ENCODE measurements at places on chromosomes 5 and 9.

DNA sequence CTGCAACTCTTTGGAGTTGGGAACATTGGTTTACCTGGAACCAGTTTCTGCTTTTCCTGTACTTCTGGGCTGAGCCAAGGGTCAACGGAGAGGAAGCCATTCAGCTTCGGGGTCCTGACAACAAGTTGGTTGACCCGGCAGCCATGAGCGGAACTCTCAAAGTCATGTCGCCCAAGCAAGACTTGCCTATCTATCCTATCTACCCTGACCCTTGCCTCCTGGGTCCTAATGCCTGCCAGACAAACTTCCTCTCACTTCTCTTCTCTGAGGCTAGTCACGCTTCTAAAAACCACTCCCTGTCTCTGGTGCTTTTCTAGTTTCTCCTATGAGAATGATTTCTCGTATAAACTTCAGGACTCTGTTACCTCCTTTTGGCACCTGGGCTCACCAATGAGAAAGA lies 44.7 kb upstream of the CRHBP start:
- DNase-seq, result no peak

- DNase-seq, result no peak
Observed at GRCh38 chr5:83715236-83716065, 5.2 kb downstream of the HAPLN1 start.

DNA sequence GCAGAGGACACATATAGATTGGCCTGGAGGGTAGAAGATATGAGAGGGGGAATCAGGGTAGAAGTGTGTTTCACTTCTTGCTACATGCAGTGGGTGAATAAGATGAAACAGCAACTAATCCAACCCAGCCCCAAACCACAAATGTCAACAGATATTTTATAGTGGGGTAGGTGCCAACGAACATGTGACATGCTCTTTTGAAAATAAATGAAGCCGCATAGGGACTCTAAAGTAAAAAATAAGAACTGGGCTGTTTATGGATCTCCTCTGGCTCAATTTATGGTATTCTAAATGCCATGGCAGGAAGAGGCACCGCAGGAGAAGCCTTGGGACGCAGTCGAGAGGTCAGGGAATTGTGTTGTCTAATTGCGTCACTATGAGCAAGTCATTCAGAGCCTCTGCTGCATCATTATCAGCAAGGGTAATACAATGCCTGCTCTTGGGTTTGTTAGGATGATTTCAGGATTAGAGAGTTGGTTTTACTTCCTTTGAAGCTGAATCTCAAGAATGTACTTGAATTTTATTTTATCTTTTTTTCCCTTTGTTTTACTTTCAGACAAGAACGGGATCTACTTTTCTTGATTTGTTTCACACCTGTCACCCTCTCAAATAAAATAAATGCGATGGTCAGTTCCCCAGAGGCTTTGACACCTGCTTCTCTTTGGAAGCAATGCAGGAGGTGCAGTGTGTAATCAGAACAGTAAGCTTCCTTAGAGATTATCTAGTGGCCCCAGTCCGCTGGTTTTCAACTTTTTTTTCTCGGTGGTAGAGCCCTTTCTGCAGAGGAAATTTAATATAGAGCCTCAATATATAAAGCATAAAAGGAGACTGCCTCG lies 375.6 kb upstream of the CLINT1 start:
- DNase-seq, result no peak

DNA sequence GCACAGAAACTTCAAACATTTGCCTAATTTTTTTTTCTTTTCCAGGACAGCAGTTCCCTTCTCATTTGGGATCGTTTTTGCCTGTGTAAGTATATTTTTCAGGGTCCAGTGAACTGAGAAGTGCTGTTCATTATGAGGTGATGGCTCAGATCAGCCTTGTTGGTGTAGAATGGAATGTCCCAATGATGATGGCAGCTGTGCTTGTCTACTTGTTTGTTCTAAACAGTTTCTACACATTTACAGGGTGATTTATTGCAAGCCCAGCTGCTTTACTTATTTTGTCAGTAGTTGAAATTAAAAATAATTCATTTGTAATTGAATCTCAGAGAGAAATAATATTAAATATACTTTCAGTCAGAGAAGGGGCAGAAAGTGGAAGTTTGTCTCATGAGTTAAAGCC lies 337.6 kb upstream of the SEMA6A start:
- DNase-seq, result no peak

GRCh38 chr5:176360894-176361436 lies 599 bp downstream of the KIAA1191 start:
- no peak for DNase-seq

DNA sequence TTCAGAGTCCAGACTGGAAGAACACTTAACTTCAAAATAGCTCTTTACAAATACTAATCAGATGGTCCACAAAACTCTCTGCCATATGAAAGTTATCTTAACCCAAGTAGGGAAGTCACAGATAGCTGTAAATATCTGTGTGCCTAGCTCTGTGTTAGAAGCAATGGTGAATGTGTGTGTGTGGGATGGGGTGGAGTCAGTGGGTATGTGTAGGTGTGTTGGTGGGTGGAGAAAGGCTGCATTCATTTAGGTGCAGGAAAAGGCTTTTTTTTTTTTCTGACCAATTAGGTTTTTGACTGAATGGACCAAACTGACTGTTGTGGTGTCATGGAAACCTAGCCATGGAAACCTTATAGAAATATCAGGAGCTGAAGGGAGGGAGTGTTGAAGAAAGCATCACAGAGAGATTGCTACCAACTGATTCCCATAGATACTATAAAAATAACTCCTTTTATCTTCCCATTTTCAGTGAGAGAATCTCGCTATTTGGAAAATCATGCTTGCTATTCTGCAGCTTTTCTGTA lies 156.2 kb upstream of the NR3C1 start:
- no peak for DNase-seq

GRCh38 chr9:135122316-135122715 lies 34.8 kb downstream of the OLFM1 start:
- no peak for DNase-seq

DNA sequence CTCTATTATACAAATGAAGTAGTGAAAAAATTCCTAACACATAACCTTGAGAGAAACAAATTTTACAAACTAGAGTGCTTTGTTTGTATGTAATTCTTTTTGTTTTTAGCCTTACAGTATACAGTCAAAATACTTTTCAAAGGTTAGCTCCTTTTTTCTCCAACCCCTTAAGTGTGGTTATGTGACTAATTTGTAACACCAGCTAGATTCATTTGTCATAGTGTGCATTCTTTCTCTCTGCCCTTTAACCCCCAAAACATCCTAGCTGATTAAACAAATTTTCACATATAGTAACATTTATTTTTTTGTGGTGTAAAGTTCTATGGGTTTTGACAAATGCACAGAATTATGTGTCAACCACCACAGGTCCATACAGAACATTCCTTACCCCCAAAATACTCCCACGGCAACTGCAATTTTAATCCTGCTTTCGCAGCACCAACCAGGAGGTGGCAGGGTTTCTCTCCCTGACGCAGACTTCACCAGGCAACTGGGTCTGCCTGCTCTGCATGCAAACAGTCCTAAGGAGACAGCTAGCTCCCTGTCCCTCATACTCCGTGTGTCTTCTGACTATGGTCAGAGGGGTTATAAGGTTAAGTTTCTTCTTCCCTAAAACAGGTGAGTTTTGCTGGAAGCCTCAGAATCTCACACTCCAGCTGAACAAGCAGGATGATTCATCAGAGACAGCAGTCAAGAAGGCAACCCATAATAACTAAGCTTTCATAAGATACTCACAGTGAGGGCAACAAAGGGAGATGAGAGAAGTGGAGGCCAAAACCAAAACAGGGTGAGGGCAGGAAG lies 44.5 kb upstream of the NR5A1 start:
- no peak for DNase-seq

DNA sequence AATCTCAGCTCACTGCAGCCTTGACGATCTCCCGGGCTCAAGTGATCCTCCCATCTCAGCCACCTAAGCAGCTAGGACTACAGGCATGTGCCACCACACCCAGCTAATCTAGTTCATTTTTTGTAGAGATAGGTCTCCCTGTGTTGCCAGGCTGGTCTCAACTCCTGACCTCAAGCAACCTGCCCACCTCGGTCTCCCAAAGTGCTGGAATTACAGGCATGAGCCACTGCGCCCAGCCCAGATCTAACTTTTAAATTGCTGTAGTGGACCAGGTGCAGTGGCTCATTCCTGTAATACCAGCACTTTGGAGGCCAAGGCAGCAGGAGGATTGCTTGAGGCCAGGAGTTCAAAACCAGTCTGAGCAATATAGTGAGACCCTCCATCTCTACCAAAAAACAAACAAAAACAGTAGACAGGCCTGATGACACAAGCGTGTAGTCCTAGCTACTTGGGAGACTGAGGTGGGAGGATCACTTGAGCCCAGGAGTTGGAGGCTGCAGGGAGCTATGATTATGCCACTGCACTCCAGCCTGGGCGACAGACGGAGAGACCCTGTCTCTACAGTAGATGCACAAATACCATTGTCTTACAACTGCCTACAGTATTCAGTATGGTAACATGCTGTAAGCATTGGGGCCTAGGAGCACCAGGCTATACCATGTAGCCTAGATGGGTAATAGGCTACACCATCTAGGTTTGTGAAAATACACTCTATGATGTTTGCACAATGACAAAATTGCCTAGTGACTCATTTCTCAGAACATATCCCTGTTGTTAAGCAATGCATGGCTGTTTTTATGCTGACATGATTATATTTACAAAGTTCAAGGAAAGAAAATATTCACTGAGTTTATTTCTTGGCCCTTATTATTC lies 1.5 kb upstream of the SIT1 start:
- DNase-seq, result no peak

DNA sequence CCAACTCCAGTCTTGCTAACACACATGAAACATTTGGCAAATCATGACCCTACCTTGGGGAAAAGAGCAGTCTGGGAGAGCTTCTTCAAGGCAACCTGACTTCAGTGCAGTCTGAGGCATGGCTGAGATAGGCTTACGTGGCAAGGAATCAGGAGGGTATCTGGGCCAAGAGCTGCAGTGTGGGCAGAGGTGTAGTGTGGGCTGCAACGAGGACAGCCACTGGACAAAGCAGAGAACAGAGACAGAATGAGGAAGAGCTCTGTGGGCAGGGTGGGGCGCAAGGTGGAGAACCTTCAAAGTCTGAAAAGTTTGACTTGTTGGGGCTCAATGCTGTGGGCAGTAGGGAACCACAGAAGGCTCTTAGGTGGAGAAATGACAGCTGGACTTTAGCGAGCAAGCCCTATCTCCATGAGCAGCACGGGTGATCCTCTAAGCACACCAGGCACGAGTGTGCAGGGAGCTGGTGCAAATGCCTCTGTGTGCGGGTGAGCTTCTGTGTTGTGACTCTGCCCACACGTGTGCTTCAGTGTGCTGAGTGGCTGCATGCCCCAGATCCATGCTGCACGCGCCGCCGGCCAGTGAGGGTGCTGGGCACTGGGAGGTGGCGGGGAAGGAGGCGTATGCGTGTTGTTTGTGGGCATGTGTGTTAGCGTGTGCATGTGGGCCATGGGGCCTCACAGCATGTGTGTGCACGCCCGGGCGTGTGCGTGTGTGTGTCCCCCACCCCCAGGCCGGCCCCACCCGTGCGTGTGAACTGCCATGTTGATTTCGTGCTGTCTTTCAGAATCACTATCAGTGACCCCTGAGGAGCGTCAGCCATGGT lies 23.3 kb downstream of the GOLGA2 start:
- no peak for DNase-seq

GRCh38 chr9:134544388-134545214 lies 97.0 kb upstream of the COL5A1 start:
- DNase-seq, result no peak

GRCh38 chr9:107158321-107158720 lies 124.8 kb upstream of the RAD23B start:
- no peak for DNase-seq

DNA sequence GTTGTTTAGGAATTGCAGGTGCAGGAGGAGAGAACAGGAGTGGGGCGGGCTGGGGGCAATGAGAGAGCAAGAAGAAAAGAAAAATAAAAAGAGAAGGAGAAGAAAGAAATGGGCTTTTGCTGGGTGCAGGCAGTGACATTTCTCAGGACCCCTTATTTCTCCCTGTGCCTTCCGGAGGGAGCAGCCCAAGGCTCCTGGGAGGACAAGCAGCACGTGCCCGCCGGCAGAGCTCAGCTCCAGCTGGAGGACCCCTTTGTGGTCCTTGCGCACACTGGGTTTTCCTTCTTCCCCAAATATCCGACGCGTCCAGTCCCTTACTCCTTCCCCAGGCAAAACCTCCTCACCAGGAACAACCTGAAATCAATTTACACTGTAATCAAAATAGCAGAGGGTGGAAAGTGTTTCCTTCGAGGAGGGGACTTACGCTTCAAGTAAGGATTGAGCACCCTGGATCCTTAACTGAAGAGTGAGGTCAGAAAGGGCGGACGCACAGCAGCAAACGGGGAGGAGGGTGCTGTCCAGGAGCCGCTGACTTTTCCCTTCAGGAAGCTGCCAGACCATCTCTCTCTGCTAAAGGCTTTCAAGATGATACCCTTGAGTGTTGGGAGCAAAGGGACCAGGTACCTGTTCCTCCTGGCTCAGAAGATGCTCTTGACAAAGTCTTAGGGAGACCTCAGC lies 2.1 kb downstream of the BTNL9 start:
- no peak for DNase-seq

DNA sequence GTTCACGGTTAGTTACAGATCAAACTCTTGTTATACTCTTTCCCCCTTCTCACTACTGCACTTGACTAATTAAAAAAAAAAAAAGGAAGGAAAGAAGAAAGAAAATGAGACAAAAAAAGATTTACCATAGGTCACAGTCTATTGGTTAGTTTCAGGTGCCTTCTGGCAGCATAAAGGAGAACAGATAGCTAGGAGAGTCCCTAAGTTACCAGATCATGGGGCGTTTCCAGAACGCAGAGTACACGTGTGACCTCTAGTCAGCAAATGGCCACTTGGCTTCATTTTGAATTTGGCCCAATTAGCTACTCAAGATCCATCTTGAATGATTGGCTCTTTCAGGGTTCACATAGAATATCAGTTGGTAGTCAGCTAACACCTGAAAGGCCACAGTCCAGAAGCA lies 20.3 kb upstream of the TMEM171 start:
- DNase-seq, result no peak

DNA sequence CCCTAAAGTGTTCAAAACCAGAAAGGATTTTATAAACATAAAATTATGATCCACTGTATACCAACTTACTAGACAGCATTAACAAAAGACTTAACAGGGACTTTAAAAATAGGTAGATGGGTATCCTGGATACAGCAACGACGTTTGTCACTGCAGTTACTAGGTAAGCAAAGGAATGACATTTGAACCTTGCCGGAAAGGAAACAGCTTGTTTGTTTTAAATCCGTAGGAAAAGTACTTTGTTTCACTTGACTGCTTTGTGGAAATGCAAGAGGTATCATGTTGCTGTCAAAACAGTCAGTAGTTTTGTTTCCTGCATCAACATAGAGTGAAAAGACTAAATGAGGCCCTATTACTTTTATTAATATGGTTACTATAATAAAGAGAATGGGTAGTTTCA lies 122.9 kb downstream of the CDC42SE2 start:
- peak; percentile 1 for DNase-seq

- DNase-seq, result no peak
Observed at GRCh38 chr5:2142456-2142954, 259.8 kb upstream of the IRX4 start.

- no peak for DNase-seq
Observed at GRCh38 chr5:85813146-85813545, 804.6 kb upstream of the COX7C start.
